MM.1S (cell line): ENCODE measurements at places on chromosomes 6 and 20.

DNA sequence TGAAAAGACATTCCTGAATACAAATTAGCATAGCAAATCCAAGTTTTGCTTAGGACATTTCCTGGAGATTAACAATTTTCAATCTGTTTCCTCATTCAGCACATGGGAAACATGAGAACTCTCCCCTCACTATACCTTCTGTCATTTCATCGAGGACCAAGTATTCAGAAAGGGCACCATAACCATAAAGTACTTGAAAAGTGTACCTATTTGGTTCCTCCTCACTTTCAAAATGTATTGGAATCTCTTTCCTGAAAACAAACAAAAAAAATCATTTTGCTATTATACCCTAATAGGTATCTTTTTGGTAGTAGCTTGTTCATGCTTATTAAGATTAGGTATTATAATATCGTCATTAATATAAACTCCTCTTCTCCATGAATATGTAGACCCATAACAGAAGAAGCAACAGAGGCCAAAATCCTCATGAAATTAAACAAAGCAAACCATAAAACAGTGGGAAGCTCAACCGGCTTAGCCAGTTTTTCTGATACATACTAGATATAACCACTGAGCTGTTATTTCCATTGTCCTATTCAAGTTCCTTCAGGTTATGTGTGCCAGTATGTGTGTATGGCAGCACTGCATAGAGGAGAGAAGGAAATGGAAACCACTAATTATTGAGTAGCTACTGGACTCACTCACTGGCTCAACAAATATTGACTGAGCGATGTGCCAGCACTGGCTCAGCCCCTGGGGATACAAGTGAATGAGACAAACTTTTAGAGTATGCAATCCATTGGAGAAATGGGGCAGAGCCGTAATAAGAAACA is 274.0 kb downstream of the MAFB start:
- no peak for DNase-seq

GRCh38 chr20:63881451-63882226 is 13.3 kb upstream of the DNAJC5 start:
- DNase-seq, result no peak

GRCh38 chr20:54079652-54080051 is 9.3 kb upstream of the BCAS1 start:
- peak; percentile 75 for DNase-seq

DNA sequence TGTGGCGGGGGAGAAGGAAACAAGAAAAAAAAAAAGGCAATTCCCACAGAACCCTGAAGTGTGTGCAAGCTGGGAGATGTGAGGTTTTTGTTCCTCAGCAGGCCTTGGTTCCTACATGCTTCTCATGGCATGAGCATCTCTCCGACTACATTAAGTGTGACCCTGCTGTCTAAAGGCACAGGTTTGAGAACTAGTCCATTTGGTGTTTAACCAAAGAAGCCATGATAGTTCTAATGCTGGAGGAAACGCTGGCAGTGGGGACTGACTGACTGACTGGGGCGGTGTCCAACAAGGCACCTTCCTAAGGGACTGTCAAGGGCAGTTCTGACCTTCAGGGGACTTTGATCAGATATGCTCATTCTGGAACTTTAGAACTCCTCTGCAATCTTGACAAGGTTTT is 3.8 kb downstream of the TXNDC5 start:
- DNase-seq, result peak; percentile 43

DNA sequence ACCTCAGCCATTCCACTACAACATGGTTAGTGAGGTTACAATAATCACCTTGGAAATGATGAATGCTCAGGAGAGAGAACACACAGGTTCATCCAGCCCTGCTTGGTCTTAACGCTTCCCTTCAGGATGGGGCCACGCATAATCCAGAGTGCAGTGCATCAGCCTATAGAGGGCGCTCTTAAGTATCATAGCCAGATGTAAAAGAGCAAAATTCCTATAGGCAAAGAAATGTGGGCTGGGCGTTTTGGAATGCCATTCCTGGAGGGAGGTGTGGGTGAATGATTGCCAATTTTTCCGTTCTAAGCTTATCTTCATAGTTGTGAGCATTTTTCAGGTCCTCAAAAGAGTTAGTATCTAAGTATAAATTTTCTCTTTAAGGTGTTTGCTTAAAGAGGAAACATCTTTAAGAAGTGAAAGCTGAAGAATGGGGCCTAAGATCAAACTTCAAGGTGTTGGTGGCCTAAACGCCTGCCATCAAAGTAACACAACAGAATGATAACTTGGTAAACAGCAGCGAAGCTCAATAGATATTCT is 1.8 kb downstream of the RIPOR2 start:
- DNase-seq, result no peak

- no peak for DNase-seq
Measured at GRCh38 chr6:127635091-127635490, 58.1 kb downstream of the C6orf58 start.

GRCh38 chr6:38524436-38525145 is 115.1 kb downstream of the BTBD9 start:
- no peak for DNase-seq
